Activated T-cell treated with anti-CD3 and anti-CD28 coated beads for 1 hour (primary cell): ENCODE measurements at places on chromosomes 6 and 20.

- DNase-seq, result no peak
These were observed 6.2 kb downstream of the CDH22 start for GRCh38 chr20:46302106-46302505.

DNA sequence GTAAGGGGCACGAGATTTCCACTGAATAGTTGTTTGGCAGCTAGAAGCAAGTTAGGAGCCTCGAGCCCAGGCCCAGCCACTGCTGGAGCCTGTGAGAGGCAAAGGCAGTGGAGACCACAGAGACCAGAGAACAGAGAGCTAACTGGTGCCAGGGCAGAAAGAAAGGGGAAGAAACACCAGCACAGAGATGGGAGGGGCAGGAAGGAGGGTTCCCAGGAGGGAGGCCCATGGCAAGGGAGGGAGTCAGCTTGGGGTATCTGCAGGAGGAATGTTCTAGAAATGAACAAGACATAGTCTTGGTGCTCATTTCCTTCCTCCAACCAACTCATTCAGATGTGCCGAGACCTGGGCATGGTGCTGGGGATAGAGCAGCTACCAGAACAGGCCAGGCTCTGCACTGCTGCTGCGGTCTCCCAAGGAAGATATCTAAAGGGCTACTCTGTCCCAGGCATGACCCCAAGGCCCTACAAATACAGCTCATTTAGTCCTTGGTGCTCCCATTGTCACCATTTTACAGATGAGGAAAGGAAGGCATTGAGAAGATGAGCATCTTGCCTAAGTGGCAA, 10.7 kb downstream of the ANGPT4 start:
- DNase-seq, result no peak

- DNase-seq, result no peak
These were observed 84.0 kb downstream of the LAMA2 start for GRCh38 chr6:128966934-128967333.

GRCh38 chr6:4225161-4225872, 89.9 kb upstream of the ECI2 start:
- DNase-seq, result no peak

GRCh38 chr6:23964865-23965264, 161.2 kb upstream of the NRSN1 start:
- DNase-seq, result no peak

GRCh38 chr6:31268836-31269235, 3.1 kb downstream of the HLA-C start:
- DNase-seq, result no peak

GRCh38 chr6:2578767-2579166, 172.0 kb downstream of the MYLK4 start:
- no peak for DNase-seq
